Lower leg skin (tissue), 4 donors: ENCODE measurements at places on chromosomes 12 and 14.

DNA sequence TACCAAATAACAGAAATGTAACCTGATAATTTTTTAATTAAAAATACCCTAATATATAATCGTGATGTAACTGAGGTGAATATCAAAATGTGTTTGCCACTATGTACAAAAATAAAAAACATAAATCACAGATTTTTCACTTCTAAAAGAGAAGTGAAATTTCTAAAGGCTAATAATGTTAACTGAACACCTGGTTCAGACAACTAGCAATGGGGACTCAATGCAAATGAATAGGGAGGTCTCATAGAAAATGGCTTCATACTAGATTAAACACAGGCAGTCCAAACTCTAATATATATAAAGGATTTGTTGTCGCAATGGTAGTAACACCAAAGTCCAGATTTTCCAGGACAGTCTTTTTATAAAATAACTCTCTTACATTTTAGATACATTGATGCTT, 365.4 kb upstream of the ATP2B1 start:
- no peak for DNase-seq

DNA sequence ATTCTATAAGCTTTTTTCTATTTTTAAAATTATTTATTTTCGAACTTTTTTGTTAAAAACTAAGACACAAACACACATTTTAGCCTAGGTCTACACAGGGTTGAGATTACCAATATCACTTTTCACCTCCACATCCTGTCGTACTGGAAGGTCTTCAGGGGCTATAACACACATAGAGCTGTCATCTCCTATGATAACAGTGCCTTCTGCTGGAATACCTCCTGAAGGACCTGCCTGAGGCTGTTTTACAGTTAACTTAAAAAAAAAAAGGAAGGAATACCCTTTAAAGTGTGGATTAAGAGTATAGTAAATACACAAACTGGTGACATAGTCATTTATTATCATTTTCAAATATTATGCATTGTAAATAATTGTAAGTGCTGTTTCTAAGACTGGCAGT, 43.0 kb downstream of the RASSF8 start:
- DNase-seq: no peak

DNA sequence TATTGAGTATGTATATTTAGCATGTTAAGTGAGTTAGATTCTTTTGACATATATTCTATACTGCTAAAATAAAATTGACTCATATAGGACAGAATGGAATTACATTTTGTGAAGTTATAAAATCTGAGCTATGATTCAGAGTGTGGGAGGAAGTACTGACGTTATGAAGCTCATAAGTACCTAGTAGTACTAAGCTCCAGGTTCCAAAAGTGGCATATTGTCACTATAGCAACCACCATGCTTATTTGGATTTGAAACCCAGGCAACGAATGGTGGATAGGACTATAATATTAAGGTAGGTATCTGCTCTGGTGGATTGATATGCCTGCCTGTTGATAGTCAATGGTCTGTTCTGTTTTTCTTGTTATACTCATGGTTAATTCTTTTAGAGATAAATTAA, 2.2 kb upstream of the FBXO33 start:
- no peak for DNase-seq

DNA sequence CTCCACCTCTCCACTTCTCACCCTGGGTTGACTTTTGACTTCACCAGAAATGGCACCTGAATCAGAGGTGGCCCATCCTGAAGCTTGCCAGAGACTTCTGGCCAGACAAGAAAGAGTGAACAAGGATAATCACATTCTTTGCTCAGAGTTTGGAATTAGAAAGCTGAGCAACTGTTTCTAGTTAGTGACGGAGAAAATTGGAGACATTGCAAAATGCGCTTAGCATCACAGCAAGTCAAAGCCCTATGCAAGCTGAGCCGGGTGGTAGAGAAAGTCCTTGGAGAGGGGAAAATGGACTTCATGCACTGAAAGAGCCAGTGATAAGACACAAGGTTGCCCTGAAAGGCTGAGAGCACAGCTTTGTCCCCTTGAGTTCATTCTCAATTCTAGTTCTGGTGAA, 161.8 kb downstream of the PAH start:
- DNase-seq: no peak

- DNase-seq: no peak
Observed at GRCh38 chr12:107600581-107601144, 84.9 kb upstream of the PWP1 start.

DNA sequence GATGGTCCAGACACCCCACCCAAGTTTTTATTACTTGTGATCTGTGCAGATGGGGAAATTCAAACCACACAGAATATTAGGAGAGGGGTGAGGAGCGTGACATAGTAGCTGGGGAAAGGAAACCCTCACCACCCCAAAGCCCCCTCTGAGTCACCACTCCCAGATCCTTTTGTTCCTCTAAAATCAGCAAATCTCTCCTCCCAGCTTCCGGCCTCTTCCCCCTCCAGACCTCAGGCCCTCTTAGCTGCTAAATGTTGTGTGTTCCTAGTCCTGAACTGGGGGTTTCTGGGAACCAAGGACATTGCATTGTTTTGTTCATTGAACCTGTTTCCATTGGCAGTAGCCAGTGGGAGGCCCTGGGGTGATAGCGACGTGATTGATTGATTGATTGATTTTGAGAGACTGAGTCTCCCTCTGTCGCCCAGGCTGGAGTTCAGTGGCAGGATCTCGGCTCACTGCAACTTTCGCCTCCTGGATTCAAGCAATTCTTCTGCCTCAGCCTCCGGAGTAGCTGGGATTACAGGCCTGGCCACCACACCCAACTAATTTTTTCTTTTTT, 5.9 kb upstream of the ORAI1 start:
- no peak for DNase-seq

GRCh38 chr12:49051777-49052438, 8.7 kb downstream of the KMT2D start:
- DNase-seq: no peak
